ENCODE measurements at places on chromosomes 1 and 21.

GRCh38 chr1:69569175-69569541 lies 1.4 kb downstream of the LRRC7 start:
- DNase-seq = no peak

DNA sequence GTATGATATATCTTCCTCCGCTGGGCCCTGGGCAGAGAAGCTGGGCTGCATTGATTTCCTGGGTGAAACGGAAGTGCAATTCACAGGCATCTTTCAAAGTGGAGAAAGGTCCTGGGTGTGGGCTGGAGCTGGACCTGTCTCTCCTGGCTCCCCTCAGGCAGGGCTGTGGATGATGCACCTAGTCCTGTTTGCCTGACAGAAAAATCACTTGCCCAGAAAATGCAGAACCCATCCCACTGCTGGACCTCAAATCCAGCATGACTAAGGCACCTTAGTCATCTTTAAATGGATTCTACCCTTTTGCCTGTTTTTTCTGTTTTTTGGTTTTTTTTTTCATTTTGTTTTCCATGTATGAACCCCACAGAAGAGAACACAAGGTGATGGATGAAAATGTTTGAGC lies 49.7 kb downstream of the MYSM1 start:
- no peak for DNase-seq

DNA sequence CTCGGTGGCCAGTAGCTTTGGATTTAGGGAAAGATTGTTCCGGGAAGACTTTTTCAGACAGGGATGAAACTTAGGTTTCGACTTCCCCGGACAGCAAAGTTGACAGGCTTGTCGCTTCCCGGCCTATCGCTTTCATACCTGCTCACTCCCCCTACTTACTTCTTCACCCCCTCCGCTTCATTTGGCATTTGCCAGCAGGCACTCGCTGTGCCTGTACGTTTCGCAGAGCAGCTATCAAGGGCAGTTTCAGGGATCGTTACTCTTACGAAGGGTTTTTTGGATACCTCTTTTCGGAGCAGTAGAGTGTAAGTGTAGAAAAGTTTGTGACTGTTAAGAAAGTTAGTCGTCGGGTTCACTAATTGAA lies 393 bp downstream of the BLZF1 start:
- DNase-seq = no peak

DNA sequence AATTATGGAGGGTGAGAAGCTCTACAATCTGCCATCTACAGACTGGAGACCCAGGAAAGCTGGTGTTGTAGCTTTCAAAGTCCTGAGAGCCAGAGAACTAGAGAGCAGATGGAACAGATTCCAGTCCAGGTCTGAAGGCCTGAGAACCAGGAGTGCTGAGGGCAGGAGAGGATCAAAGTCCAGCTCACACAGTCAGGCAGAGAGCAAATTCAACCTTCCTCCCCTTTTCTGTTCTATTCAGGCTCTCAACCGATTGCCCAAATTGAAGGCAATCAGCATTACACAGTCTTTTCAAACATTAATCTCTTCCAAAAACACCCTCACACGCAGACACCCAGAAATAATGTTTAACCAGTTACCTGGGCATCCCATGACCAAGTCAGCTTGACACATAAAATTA lies 2.5 kb upstream of the TMPRSS2 start:
- no peak for DNase-seq

- no peak for DNase-seq
Observed at GRCh38 chr1:224631462-224632115, 15.5 kb downstream of the CNIH3 start.

- DNase-seq = no peak
Observed at GRCh38 chr1:153735090-153735420, 7.2 kb downstream of the INTS3 start.

- DNase-seq = peak; percentile 53
Observed at GRCh38 chr1:152347116-152347728, 12.6 kb downstream of the FLG2 start.

- DNase-seq = no peak
Observed at GRCh38 chr1:236762410-236762809, 32.7 kb upstream of the MTR start.

DNA sequence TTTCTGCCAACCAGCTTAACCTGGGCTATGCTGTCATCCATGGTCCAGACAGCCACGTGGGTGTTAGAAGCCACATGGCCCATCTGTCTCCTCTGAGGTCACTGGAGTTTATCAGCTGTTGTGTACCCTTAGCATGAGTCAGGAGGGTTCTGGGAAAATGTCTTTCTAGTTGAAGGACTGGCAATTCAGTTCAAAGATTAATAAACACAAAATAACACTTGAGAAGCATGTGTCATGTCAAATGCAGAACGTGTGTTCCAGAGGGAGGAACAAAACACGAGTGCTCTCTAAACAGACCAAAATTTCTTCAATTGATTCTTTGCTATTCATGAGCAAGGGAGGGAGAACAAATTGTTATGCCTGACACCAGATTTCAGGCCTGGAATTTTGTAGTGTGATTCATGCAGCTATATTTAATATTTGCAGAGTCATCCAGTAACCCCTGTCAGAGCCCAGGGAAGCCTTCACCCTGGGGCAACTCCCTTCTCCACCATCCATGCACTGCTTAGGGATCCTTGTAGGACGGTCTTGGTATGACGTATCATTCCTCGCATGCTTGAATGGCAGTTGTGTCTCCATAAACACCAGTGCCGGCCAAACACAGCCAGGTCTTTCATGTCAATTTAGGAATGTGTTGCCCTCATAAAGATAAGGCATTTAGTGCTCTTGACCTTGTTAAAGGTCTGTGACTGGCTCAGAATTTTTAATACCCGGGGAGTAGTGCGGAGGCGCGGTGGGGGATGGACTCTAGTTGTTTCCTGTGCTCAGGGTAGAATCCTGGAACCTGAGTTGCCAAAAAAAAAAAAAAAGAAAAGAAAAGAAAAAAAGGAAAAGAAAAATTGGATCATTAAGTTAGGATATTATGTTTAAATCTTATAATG lies 27.7 kb upstream of the DYRK1A start:
- DNase-seq = peak; percentile 98

DNA sequence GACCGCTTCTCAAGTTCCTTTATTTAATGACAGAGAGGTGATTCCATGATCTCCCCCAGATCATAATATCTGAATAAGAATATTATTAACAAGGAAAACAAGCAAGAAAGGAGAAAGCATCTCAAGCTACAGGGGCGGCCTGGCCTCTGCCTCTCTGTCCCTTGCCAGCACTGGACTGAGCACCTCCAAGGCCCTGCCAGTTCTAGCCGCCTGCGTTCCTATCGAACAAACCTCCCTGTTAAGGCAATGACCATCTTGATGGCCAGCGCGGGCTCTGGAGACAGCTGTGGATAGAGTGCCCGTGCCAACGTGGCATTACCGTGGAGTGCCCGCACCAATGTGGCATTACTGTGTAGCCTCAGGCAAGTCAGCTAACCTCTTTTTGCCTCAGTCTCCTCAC lies 84.8 kb downstream of the NPHP4 start:
- DNase-seq = no peak

DNA sequence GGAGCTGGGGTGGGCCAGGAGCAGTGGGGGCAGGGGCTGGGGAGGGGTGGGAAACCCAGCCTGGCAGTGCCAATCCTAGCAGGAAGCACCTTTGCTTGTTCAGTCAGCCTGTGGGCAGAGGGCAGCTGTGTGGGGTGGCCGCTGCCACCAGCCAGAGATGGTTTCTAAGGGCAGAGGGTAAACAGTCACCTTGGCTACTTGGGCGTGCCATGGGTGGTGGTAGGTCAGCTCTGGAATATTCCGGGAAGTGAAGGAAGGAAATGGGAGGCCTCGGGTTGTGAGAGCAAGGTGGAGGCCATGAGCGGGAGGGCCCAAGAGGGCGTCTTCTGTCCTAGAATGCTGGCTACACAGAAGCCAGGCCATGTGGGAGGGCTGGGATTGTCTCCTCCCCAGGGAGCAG lies 20.7 kb upstream of the WNT4 start:
- DNase-seq = no peak

- DNase-seq = no peak
Observed at GRCh38 chr1:231393668-231394067, 28.4 kb downstream of the EGLN1 start.

DNA sequence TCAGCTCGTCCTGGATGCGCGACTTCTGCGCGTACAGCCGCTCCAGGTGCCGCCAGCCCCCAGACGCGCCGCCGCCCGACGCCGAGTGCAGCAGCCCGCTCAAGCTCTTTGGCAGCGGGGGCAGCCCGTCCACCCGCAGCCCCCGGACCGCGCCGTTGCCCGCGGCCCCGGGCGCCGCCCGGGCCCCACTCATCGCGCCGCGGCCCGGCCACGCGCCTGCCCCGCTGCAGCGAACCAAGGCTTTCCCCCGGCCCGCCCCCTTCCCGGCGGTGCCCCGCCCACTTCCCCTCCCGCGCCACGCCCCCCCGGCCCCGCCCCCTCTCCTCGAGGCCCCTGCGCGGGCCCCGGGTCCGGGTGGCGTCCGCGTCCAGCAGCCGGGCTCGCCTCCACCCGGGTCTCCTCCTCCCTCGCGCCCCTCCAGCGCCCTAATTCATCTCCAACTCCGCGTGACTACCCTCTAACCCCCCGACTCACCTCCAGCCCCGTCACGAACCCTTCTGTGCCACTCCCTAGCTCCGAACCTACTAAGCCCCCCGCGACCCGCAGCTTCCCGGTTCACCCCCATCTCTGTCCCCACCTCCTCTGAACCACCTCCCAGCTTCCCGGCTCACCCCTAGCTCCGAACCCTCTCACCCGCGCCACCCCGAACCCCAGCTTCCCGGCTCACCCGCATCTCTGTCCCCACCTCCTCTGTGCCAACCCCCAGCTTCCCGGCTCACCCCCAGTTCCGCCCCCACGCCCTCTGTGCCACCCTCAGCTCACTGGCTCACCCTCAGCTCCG lies at the start of gene FAM89A:
TSS of gene FAM89A (minus strand) at position 236 of the 781 bp plus-strand sequence. CDS start at position 193, 43 bp downstream.
- no peak for DNase-seq

GRCh38 chr1:229162825-229163515 lies 107.9 kb upstream of the RAB4A start:
- DNase-seq = no peak

DNA sequence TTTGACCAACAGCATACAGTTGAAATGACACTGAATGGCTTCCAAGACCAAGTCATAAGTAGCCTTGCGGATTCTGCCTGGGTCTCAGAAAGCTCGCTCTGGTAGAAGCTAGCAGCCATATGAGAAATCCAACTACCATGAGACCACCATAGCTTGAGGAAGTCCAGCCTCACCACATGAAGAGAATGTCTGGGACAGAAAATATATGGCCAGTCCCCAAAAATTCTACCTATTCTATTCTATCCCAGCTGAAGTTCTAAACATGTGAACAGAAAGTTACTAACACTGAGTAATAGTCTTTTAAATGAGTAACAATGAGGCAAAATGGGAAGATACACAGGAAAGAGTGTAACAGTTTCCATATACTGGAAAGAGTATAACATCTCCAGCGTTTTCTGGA lies 9.0 kb downstream of the FMO5 start:
- DNase-seq = no peak

GRCh38 chr1:31674626-31675025 lies 29.2 kb downstream of the COL16A1 start:
- DNase-seq = no peak

GRCh38 chr1:204530932-204531331 lies 14.7 kb downstream of the MDM4 start:
- no peak for DNase-seq

DNA sequence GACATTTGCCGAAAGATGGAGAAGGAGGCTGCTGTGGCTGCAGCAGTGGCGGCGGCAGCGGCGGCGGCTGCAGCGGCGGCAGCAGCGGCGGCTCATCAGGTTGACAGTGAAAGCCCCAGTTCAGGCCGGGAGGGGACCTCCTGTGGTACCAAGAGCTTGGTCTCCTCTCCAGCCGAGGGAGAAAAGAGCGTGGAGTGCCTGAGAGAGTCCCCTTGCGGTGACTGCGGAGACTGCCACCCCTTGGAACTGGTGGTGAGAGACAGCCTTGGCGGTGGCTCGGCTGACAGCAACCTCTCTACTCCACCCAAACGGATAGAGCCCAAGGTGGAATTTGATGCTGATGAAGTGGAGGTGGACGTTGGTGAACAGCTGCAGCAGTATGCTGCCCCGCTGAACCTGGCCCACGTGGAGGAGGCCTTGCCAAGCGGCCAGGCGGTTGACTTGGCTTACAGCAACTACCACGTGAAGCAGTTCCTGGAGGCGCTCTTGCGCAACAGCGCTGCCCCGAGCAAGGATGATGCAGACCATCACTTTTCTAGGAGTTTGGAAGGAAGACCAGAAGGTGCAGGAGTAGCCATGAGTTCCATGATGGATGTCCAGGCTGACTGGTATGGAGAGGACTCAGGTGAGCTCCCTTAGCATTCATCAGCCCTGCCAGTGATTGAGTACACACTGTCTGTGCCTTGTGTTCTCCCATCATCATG lies 6.3 kb downstream of the ZBTB8B start:
- no peak for DNase-seq

GRCh38 chr1:31976401-31976800 lies 37.3 kb upstream of the KHDRBS1 start:
- no peak for DNase-seq

- DNase-seq = no peak
Observed at GRCh38 chr1:39380036-39380435, 111.4 kb upstream of the BMP8A start.

DNA sequence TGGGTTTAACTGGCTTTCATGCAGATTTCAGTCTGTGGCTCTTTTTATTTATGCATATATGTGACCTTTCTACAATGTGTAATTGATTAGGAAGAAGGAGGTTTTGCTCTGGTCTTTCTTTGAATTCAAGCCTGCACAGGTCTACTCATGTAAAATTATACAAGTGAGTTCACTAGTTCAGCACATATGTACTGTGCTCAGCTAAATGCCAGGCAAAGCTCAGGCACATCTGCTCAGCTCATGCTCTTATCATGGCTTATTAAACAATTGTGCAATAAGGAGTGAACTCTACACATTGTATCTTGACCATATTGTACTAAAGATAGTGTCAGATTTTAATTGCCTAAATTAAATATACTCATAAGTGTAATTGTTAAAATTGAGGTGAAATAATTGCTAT lies 378.4 kb downstream of the ADGRL2 start:
- no peak for DNase-seq

DNA sequence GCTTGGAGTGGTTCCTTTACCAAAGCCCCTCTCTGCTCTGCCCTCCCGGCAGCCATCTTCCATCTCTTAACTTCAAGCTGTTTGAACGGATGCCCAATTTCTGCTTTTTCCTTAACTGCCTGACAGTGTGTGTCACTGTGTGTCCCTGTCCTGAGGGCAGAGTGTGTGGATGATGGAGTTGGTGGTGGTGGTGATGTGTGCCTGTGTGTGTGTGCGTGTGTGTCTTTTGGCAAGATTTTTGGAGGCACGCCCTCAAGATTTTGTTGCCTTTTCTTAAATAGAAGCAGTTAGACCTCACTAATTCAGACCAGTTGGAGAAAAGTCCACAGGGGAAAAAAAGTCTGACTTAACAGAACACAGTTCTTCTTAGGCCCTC lies 30.3 kb downstream of the SERTAD4 start:
- DNase-seq = no peak

All from foreskin melanocyte (primary cell).